ENCODE measurements at places on chromosomes 3 and 15.

GRCh38 chr15:52100807-52101442, 11.7 kb downstream of the BCL2L10 start:
- DNase-seq: no peak

DNA sequence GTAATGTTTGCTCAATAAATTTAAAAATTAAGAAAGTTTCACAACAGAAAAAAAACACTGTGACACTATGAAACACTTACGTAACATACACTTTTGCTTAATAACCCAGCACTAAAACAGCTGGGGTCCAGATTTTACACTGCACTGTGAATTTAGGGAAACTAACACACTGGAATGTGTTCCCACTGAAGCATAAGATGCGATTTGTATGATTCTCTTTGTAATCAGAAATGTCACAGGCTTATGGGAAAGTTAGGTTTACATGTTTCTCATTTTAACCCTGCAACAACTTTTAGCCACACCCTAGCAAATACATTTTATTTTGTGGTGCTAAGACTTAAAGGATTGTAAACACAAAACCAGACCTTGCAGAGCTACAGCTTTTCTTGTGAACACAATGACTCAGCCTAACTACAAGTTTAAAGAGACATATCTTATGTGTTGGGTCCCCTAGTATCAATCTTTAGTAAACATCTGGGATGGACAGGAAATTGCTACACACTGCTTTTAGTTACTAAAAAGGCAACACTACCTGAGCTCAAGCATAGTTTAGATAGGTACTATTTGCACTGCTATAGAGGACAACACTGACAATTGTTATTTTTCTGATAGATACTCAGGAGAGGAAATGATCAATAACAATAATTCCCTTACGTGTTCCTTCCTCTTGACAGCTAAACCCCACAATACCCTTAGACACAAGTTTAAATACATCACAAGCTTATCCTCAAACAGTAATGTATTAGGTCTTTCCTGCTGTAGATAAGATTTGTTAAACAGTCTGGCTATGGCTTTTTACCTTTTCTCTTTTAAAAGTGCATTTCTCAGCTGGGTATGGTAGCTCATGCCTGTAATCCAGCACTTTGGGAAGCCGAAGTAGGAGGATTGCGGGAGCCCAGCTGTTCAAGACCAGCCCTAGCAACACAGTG, 3.8 kb downstream of the PLD1 start:
- no peak for DNase-seq

DNA sequence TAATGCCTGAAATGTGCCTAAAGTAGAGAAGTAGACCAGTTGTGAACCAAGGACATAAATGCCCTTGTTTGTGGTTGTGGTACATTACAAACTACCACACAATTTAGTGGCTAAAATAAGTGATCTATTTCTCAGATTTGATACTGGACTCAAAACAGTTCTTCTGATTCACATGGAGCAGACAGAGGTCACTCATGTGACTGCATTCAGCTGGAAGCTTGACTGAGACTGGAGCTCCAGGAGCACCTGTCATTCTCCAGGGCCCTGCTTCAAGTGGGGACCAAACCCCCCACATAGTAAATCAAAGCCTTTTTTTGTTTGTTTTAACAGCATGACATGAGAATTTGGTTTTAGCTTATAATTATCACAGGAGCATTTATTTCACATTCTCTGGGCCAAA, 301.2 kb downstream of the OXSM start:
- no peak for DNase-seq

DNA sequence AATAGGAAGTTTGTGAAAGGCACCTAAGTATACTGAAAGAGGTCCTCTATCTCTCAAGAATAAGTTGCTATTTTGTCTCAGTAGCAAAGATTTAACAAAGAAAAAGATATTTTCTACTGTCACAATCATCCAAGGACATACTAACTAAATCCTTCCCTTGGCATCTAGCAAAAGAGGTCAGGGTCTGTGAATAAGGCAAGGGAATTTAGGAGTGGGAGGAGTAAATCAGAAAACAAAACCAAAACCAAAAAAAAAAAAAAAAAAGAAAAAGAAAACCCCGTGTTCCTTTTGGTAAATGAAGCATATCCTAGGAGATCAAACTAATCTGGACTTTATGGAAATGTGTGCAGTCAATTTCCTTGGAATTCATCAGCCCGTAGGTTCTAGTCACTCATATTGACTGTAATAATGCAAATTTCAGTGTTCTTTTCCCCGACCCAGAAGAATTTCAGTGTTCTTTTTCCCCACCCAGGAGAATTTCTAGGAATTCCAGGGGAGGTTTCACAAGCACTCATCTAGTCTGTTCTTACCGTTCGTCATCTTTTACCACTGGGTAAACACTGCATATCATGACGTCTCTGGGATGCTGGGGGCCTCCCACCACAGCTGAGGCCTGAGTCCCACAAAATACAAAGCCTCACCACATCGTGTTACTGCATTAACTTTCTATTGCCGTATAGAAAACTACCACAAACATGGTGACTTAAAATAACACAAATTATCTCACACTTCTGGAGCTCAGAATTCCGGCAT, 113.8 kb upstream of the CCDC54 start:
- no peak for DNase-seq

- no peak for DNase-seq
Observed at GRCh38 chr15:29765234-29765841, 56.9 kb downstream of the TJP1 start.

GRCh38 chr3:156676768-156677479, 2.5 kb downstream of the TIPARP start:
- no peak for DNase-seq

- DNase-seq: no peak
Observed at GRCh38 chr15:63763476-63764123, 70.1 kb downstream of the HERC1 start.

DNA sequence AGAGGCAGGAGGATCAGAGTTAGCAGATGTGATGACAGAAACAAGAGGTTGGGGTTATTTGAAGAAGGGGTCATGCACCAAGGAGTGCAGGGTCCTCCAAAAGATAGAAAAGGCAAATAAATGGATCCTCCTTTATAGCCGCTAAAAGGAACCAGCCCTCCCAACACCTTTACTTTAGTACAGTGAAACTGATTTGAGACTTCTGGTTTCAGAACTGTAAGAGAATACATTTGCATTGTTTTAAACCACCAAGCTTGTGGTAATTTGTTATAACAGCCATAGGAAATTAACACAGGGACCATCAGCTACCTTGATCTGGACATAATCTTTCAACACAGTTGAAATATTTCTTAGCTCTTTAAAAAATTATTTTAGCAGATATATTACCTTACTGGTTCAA, 166.6 kb downstream of the TIGIT start:
- DNase-seq: no peak

DNA sequence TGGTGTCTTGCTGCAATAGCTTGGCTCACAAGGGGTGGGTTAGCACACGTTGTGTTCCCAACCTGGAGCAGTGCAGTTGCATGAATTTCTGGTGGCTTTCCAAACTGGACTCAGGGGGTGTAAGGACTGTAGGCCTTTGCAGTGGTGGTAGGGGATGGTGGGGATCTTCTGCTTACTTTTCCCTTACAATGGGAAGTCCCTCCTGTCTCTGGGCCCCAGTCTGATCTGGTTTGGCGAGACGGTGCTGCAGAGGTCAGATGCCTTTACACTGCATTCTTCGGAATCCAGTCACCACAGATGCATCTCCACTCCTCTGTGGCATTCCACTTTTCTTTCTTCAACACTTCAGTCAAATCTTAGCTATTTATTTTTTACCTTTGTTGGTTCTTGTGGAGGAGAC, 132.1 kb downstream of the DOCK3 start:
- DNase-seq: no peak

GRCh38 chr15:85064710-85065109, 83.1 kb downstream of the PDE8A start:
- no peak for DNase-seq

DNA sequence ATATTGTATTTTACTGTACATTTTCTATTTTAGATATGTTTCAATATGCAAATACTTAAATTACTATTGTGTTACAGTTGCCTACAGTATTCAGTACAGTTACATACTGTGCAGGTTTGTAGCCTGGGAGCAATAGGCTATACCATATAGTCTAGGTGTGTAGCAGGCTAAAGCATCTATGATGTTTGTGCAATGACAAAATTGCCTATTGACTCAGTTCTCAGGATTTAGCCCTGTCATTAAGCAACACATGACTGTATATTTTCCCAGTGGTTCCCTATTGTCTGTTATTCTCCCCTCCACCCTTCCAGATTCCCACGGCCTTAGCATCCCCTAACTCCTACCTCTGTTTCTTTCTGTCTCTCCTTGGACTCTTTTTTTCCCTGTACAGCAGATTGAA, 10.7 kb downstream of the MOBP start:
- no peak for DNase-seq
